ENCODE measurements at places on chromosomes 16 and 17.

DNA sequence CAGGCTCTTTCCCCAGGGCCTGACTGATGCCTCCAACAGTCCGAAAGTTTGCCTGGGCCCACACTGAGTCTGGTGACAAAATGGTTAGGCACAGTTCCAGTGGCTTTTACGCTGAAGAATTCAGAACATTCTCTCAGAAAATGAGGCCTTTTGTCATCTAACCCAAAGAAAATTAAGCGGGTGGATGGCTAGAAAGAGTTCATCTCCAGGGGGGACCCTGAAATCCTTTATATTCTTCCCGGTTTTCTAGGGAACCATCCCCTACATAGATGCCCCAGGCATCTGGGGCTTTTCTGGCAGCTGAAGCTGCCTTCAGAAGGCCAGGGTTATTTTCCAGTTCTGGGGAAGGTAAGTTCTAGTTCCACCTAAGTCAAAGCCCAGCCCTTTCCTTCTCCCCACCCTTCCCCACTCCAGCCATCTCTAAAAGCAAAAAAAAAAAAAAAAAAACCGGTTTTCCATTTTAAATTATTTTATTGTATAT, 2.2 kb downstream of the RASD1 start:
- DNase-seq: no peak

- no peak for DNase-seq
These were observed 16.6 kb upstream of the LITAF start for GRCh38 chr16:11603331-11603750.

- DNase-seq: no peak
These were observed 127.5 kb downstream of the ZNF778 start for GRCh38 chr16:89344846-89345611.

- DNase-seq: no peak
These were observed 269.0 kb downstream of the ABCC12 start for GRCh38 chr16:47886631-47887415.

DNA sequence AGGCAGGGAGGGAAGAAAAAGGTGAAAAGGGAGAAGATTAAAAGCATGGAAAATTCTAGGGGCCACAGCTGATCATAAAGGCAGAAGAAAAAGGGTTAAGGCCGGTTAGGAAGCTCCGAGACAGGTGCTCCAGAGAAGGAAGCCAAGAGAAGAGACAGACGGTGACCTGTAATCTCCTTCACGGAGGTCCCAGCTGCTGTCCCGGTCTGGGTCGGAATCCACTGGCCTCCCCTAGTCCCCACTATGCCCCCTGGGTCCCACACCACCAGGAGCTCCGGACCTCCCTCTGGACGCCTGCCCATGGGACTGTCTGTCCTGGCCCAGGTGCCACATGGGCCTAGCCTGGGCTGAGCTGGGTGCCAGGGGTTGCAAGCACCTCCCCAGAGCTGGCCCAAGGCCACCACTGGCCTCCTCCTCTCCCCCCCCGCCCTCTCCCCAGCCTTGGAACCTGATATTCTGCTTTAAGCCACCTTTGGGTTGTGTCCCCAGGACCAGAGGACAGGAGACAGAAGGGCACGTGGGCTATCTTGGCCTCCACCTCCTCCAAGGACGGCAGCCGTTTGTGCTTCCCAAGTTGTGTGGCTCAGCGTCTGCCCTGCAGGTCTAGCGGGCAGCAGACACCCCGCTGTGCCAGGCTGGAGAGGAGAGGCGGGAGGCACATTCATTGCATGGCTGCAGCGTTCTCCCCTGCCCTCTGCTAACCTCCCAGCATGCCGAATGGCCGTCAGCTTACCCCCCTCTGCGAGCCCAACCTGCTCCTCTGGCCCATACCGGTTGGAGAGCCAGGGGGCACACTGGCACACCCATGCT, 102.4 kb downstream of the ENGASE start:
- DNase-seq: no peak

DNA sequence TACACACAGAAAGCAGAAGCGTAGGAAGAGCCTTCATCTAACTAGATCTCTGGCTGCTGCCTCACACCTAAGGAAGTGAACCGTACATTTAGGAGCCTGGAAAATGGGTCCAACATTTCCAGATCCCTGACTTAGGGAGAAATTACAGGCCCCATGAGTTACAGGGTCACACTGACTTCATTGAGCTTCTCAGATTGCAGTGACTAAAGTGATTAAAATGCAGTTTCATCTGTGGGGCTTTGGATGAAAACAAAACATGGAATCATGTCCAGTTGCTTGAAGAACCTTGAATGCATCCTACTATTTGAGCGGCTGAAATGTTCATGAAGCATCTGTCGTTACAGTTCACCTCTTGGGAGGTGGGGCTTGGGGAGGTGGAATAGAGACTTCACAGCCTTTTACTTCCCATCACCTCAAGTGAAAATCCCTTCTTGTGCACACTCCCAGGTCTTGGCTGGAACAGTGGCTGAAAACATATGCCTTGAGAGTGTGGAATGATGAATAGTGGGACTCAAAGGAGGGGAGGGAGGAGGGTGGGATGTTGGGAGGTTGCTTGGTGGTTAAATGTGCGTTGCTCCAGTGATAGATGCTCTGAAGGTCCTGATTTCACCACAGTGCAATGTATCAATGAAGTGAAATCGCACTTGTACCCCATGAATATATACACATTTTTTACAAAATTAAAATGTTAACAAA, 19.7 kb downstream of the TEKT3 start:
- DNase-seq: no peak

DNA sequence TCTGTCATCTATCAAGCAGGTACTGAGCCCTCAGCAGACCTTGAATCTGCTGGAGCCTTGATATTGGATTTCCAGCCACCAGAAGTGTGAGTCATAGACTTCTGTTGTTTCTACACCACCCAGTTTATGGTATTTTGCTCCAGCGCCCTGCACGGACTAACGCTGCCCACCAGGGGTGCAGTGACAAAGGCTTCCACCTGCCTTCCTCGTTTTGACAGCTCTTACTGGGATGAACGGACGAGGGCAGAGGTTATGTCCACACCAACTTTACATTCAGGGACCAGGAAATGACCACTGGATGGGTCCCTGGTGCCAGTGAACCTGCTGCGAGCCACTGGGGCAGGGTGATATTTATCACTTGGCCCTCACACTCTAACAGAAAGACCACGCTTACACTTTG, 66.6 kb upstream of the CBX4 start:
- DNase-seq: no peak

- DNase-seq: peak; percentile 13
These were observed 16.2 kb upstream of the PHF12 start for GRCh38 chr17:28967221-28968135.

DNA sequence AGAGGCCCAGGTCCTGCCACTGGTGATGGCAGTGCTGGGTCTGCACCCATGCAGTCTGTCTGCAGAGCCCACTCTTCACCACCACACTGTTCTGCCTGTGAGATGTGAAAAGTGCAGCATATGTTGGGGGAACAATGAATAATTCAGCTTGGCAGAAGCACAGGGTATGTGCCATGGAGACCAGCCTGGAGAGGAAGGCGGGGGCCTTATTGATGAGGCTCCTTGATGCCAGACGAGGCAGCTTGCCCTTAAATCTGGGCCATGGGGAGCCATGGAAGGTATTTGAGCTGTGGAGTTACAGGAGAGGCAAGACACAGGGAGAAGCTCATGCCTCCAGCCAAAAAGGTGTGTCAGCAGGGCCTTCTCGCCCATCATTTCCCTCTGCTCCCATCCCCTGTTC, 124.7 kb downstream of the C16orf78 start:
- DNase-seq: no peak

DNA sequence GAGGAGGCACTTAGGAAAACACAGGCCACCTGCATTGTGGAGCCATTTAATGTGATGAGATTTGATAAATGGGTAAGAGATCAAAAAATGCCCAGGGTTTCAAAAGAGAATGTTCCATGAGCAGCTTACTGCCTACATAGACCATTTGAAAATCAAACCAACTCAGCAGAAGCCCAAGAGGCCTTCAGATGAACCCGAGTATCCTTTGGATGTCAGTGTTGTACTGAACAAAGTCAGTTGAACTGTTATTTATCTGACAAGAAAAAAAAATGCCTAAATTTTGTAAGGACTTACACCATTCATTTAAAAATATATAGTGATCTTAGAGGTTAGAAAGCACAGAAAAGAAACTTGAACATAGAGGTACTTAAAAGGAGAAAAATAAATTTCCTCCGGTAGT, 381.7 kb downstream of the ZFHX3 start:
- no peak for DNase-seq

DNA sequence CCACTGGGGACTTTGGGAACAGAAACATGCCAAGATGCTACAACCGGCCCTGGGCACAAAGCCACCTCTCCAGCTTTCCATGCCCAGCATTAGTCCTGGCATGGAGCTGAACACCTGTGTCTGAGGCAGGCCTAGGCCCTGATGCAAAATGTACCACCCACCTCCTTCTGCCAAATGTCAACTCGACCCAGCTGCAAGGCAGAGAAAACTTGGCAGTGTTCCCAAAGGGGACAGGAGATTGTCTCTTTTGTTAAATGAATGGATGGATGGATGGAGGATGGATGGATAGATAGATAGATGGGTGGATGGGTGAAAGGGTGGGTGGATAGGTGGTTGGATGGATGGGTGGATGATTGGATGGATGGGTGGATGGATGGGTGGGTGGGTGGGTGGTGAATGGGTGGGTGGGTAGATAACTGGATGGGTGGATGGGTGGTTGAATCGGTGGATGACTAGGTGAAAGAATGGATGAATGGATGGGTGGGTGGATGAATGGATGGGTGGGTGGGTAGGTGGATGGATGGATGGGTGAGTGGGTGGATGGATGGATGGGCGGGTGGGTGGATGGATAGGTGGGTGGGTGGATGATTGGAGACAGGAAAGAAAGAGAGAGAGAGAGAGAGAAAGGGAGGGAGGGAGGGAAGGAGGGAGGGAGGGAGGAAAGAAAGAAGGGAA, 73.4 kb upstream of the TNRC6C start:
- DNase-seq: no peak

DNA sequence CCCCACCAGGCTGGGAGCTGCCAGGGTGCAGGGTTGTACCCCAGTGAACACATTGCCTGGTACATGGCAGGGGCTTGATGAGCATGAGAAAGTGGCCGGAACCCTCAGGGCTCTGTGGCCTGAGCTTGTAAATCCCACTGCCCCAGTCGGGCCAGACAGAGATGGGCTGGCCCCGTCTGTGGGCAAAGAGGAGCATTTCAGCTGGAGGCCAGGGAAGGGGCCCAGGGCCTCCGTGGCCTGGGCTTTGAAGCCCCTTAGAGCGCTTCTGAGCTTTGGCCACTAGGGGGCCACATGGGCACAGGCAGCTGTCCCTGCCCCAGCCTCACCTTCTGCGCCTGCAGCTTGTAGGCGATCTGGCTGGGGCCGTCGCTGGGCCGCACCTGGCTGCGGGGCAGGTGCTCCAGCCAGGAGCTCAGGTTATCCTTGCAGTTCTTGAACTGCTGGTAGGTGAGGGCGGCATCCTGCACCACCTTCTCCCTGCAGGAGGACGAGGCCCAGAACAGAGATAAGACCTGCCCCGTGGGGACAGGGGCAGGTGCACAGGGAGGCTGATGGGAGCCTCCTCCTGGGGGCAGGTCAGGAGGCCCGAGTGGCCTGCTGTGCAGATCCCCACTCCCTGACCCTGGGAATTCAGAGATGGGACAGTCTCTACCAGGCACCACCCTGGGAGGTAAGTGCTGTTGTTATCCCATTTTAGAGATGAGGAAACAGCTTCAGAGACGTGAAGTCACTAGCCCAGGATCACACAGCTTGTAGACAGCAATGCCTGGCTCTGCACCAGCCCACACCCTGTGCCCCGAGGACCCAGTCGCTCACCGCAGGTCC, 12.8 kb downstream of the EVPL start:
- DNase-seq: peak; percentile 24

DNA sequence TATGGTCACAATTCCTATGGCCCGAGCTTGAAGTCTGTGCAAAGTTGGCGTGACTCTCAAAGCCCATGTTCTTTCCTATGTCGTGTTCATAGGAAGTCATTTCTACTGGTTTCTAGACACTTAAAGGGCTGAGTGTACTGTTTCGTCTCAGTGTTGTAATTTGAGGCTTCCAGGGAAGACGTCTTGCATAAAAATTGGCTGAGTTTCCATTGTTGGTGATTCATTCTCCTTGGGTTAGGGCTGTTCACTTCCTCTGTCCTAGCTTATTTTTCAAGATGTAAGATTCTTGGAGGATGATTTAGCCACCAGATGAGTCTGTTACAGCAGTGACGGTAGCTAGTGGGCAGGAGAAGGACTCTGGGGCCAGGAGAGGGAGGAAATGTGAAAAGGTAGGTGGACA, 43.1 kb downstream of the PIK3R5 start:
- peak; percentile 87 for DNase-seq

- no peak for DNase-seq
These were observed 206.2 kb downstream of the ANKFN1 start for GRCh38 chr17:56359518-56359917.

DNA sequence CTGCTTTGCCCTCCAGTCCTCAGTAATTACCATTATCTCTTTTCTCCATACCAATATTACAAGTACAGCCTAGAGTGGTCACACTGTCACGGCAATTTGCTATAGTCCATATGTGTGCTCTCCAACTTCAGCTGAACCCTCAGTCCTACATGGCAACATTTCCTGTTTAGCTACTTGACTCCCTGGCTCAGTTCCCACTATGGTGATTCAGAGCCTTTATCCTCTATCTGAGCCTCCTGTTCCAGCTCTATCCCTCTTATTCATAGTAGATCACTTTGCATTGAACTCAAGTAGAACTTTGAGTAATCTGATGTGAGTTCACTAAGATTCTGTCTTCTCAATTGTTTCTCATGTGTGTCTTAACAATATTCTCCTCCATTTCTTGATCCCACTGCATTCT, 43.7 kb upstream of the GOSR1 start:
- peak; percentile 38 for DNase-seq

DNA sequence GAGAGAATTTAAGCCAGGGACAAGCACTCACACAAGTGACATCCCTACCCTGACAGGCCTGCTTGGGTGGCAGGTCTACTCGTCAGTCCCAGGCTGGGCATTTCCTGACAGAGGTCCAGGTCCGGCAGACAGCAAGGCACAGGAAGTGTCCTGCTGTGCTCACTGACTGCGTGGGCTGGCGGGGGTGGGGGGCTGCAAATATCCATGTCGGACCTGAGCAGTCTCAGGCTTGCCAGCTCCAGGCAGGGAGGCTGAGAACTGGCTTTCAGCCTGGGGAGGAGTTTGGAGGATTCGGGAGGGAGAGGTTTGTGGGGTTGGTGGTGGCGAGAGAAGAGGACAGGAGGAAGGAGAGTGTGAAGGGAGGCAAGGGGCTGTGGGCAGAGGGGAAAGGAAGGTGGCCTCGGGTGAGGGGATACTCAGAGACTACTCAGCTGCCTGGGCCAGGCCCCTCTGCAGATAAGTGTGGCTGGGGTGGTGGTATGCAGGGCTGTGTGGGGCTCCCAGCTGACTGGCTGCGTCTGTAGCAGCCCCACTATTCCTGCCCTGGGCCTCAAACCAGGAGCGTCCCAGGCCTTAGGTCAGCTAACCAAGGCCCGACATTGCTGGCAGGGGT, 7.8 kb downstream of the HIC1 start:
- DNase-seq: no peak

DNA sequence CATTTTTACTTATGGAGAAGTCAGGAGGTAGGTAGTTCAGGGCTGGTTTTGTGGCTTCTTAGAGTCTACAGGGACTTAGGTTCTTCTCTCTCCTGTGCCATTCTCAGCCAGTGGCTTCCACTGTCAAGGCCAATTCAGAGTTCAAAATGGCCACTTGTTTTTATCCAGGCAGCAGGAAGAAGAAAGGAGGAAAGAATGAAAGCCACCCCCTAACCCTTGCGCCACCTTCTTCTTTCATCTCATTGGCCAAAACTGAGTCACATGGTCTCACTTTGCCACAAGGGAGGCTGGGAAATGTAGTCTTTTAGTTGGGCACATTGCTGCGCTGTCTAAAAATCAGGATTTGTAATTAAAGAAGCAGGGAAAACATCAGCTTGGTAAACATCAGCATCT, 60.8 kb upstream of the MED9 start:
- peak; percentile 67 for DNase-seq

Data from bone marrow (tissue), 2 donors.